ENCODE measurements at places on chromosomes 11 and 22. TPM values are rescaled to one million over a fixed set of nuclear protein-coding genes. Genes with fewer than 3 reads are reported as not detected.

The CBX7 gene
- total RNA-seq, result 2.4 TPM

The KRTAP5-7 gene
- total RNA-seq, result not detected

The MS4A12 gene
- total RNA-seq, result not detected

The OLFML1 gene
- 0.09 TPM for total RNA-seq

The SEPTIN3 gene
- not detected for total RNA-seq

The MUC2 gene
- total RNA-seq, result under 0.01 TPM

The C22orf31 gene
- not detected for total RNA-seq

The WNT7B gene
- total RNA-seq, result not detected

The LINC01488 gene
- not detected for total RNA-seq

The UBE2L3 gene
- total RNA-seq, result 28.7 TPM

The JAML gene
- 0.19 TPM for total RNA-seq

The ZNF215 gene
- total RNA-seq, result 5.4 TPM

The SLC25A18 gene
- not detected for total RNA-seq

The VEGFB gene
- total RNA-seq, result 18.4 TPM

The MMP8 gene
- not detected for total RNA-seq

The MYRF gene
- total RNA-seq, result 4.0 TPM

The PRG2 gene
- 0.27 TPM for total RNA-seq

The CCDC81 gene
- total RNA-seq, result 0.72 TPM

The EIF3M gene
- total RNA-seq, result 407 TPM

The APLNR gene
- total RNA-seq, result under 0.01 TPM

The OR5P2 gene
- 0.09 TPM for total RNA-seq

The NAALAD2 gene
- total RNA-seq, result under 0.01 TPM

The CAPRIN1 gene
- 193 TPM for total RNA-seq

The HEPN1 gene
- 0.09 TPM for total RNA-seq

The PIWIL4 gene
- 0.18 TPM for total RNA-seq

The NECTIN1 gene
- total RNA-seq, result 10.5 TPM

The OR10D3 gene
- not detected for total RNA-seq

The P2RX6 gene
- under 0.01 TPM for total RNA-seq

The GSTT2B gene
- 5.1 TPM for total RNA-seq

The NXPE4 gene
- total RNA-seq, result not detected

The SPTBN2 gene
- total RNA-seq, result 21.5 TPM

The MTFP1 gene
- 32.6 TPM for total RNA-seq

The SERHL2 gene
- total RNA-seq, result 1.3 TPM

The CHRDL2 gene
- not detected for total RNA-seq

The BIRC3 gene
- total RNA-seq, result 1.7 TPM

The GRAP2 gene
- total RNA-seq, result under 0.01 TPM

The MAJIN gene
- not detected for total RNA-seq

All from endothelial cell of coronary artery (primary cell).